Endothelial cell (in vitro differentiated cells): ENCODE measurements at places on chromosomes 4 and X. TPM values are rescaled to one million over a fixed set of nuclear protein-coding genes. Genes with fewer than 3 reads are reported as not detected.

GRCh38 chrX:45774961-45775360 is 574.3 kb upstream of the DIPK2B start:
- H3K36me3 ChIP-seq, result no peaks in the 10 kb centered on the region
- no peak overlapping the region for H3K4me3 ChIP-seq
- H3K4me1 ChIP-seq, result peaks cover 20% of the 10 kb centered on the region
- no peak for DNase-seq
- H3K27ac ChIP-seq, result no peak overlapping the region
- H3K27me3 ChIP-seq, result peaks cover 2% of the 10 kb centered on the region

GAR1 gene
- total RNA-seq, result 34.4 TPM

DNA sequence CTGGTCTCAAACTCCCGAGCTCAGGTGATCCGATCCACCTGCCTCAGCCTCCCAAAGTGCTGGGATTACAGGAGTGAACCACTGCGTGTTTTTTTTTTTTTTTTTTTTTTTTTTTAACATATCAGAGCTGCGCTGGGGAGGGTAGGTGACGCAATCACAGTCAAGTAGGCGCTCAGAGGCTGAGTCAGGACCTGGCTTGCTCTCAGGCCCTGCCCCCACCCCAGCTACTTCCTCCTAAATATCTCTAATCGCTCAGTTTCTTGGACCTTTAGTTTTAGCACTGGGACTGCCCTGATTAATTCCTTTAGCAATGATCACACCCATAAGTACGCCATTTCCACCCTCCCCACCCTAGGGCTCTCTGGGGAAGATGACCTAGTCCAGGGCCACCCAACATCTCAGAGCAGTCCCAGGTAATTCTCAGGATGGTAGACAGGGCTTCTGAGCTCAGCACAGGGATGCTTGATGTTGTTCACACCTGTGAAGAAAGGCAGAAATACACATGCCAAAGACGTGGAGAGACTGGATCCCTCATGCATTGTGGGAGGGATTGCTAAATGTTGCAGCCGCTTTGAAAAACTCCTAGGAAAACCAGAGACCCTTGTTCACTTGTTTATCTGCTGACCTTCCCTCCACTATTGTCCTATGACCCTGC is 50.2 kb downstream of the DDX3X start:
- H3K4me1 ChIP-seq, result peaks cover 5% of the 10 kb centered on the region
- H3K36me3 ChIP-seq, result no peaks in the 10 kb centered on the region
- H3K27me3 ChIP-seq, result peaks cover 5% of the 10 kb centered on the region

DNA sequence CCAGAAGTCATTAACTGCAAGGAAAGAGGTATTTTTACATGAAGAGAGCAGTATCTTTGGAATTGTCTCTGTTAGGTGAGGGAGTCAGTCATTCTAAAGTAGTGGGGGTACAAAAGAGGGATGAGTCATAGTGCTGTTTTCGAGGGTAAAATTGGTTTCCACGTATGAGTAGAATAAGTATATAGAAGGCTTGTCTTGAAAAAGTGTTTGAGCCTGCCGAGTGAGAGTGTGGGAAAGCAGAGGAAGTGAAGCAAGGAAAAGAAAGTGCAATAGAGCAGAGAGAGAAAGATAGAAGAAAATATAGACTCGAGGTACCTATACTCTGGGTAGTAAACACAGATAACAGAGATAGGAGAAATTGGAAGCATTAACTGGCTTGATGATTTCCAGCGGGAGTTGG is 696.4 kb downstream of the DMD start:
- no peak for DNase-seq
- H3K27ac ChIP-seq, result no peak overlapping the region
- H3K36me3 ChIP-seq, result no peaks in the 10 kb centered on the region
